ENCODE measurements at places on chromosomes 6 and 20.

DNA sequence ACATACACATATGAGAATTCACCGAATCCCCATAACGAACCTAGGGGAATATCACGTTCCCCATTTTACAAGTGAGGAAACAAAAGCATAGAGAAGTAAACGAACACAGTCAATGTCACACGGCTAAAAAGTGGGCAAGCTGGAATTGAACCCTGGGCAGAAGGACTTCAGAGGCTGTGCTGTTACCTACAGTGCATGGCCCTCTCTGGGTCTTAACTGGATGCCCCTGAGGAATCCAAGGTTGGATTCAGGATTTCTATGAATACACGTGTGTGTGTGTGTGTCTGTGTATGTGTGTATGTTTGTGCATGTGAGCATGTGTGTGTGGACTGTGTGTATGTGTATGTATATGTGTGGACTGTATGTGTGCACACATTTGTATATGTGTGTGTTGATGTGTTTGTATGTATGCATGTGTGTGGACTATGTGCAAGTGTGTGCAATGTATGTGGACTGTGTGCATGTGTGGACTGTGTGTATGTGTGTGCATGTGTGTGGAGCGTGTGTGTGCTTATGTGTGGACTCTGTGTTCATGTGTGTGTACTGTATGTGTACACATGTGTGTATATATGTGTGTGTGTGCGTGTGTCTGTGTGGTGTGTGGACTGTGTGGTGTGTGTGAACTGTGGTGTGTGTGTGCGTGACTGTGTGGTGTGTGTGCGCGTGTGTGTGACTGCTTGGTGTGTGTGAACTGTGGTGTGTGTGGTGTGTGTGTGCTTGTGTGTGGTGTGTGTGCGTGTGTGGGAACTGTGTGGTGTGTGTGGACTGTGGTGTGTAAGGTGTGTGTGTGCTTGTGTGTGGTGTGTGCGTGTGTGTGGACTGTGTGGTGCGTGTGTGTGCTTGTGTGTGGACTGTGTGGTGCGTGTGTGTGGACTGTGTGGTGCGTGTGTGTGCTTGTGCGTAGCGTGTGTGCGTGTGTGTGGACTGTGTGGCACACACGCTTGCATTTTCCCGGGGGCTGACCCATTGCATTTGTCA is 49.0 kb downstream of the HNF4A start:
- DNase-seq = no peak

- DNase-seq = peak; percentile 38
Measured at GRCh38 chr20:21702553-21703470, 2.7 kb upstream of the PAX1 start.

- no peak for DNase-seq
Measured at GRCh38 chr6:69311888-69312287, 484.9 kb downstream of the LMBRD1 start.

GRCh38 chr6:161649841-161650240 is 376.0 kb upstream of the AGPAT4 start:
- DNase-seq = no peak

DNA sequence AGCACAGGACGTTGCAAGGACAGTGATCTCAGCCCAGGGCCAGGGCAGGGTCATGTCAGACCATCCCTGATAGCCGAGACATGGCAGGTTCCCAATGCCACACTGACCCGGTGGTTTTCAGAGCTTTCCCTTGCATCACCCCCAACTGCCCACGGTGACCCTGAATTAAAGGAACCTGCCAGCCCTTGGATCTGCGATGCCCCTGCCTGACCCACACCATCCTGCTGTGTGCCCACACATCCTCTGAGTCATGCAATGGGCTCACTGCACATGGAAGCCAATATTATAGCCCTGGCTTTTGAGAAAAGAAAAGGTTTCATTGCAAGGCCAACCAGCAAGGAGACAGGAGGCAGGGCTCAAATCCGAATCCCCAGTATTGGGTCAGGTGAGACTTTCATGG is 132.6 kb upstream of the CST7 start:
- no peak for DNase-seq

DNA sequence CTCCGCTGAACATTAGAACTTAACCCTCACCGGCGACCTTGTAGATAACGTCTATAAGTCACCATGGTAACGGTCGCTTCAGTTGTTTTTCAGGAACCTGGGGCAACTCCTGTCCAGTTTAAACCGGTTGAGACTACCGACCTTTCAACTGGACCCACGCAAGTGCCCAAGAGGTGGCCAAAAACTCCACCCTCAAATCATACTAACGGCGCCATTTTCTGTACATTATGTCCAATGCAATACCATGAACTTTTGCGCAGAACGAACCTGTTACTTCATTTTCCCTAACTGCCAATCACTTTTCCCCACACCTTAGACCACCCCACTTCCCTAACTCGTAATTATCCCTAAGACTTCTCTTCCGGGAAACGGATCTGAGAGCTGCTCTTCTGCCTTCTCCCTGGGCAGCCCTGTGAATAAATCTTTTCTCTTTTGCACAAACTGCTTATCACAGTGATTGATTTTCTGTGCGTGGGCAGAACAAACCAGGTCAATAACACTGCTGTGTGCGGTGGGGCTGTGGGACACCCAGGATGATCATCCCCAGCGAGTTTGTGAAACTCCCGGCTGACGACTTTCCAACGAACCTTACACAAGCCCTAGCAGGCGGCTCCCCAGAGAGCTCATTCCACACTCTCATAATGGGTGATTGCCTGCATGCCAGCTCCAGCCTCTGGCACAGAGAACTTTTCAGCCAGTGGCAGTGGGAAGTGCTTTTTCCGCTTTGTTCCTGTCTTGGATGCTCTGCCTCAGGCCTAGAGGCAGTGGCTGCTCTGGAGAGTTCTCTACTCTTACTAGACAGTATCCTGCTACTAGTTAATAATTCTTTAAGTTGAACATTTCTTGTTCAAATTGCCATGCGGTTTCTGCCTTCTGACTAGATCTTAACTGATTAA is 28.6 kb downstream of the GPX5 start:
- peak; percentile 20 for DNase-seq

- DNase-seq = no peak
Measured at GRCh38 chr20:62818592-62819493, 2.0 kb downstream of the COL9A3 start.

- DNase-seq = no peak
Measured at GRCh38 chr6:160238761-160239751, 19.6 kb downstream of the SLC22A2 start.

- DNase-seq = no peak
Measured at GRCh38 chr6:4781426-4781825, 5.2 kb downstream of the CDYL start.

GRCh38 chr6:153959276-153959675 is 79.8 kb upstream of the OPRM1 start:
- DNase-seq = no peak

DNA sequence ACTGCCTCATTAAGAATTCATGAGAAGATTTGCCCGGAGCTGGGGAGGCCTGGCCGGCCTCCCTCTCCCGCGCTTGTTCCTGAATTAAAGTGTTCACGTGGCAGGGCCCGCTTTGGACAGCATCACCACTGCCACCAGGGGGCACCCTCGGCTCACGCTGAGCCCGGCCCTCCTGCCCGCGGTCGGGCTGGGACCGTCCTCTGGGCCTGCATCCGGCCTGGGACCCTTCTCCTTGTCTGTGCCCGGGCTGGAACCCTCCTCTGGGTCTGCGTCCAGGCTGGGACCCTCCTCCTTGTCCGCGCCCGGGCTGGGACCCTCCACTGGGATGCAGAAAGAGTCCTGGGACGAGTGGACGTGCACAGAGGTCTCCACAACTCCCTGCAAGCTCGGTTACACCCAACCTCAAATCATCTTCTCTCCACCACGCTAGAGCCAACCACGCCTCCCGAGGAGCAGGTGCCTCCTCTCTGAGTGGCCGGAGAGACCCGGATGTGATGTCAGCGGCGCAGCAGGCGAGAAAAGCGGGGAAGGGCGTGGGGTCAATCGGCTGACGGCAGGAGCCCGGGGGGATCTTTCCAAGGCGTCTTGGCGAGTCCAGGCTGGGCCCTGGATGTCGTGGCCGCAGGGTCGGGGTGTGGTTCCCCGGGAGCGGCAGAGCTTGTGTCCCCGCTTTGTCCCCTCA is 50.9 kb upstream of the DACT2 start:
- DNase-seq = no peak

DNA sequence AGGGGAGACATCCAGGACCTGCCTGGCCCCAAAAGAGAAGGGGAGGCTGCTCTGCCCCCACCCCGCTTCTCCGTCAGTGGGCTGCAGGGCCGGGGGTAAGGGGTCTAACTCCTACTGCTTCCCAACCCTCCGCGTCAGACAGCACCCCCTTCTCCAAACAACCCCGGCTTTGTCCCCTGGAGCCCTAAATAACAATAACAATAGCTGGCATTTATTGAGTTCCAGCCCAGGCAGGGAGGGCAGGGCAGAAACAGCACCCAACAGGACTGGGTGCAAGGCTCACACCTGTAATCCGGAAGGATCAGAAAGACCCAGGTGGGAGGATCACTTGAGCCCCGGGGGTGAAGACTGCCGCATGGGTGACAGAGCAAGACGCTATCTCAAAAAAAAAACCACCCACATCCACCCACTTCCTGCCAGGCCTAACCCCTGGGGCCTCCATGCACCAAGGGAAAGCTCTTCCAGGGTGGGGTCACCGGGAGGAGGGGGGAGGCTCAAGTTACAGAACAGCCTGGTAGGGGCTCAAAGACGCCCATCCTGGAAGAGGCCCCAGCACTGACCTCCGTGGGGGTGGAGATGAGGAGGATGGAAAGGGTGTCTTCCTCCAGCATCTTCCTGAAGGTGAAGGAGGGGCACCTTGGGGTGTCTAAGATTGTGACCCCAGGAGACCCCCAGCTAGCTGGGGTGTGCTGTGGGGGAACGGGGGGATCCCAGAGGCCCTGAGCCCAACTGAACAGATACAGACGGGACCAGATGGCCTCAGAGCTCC is 1.3 kb upstream of the FNDC11 start:
- DNase-seq = peak; percentile 67

- DNase-seq = no peak
Measured at GRCh38 chr6:99080191-99080590, 132.4 kb upstream of the FBXL4 start.

DNA sequence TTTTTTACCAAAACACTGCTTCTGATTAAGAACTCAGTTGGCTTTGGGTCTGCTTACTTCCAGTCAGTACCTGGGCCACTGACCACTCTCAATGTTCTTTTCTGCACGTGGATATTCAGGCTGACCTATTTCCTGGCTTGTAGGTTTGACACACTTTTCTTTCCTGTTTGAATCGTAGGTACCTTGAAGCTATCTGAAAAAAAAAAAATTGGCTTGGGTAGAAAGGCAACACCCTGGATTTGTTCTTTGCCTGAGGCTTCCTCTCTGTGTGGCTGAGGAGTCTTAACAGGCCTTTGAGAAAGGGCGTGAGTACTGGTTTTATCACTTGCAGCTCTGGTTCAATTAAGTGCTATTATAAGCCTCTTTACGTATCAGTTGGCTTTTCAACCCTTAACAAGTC is 60.6 kb upstream of the IL20RA start:
- DNase-seq = no peak

DNA sequence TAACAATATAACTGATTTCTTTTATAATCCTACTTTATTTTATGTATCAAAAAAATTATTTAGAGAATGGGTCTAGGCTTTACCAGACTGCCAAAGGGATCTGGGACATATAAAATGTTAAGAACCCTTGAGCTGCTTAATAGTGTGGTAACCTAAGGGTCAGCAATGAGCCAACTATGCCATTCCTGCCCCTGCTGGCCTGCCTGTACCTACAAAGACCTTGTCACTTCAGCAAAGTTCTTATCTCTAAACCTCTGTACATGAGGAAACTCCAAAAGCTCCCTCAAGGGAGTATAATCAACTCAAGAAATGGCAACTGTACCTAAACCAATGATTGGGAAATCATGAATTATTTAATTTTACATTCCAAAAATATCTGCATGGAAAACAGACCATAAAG is 266.9 kb downstream of the PKHD1 start:
- no peak for DNase-seq

- DNase-seq = no peak
Measured at GRCh38 chr6:94175465-94175864, 756.1 kb upstream of the EPHA7 start.

DNA sequence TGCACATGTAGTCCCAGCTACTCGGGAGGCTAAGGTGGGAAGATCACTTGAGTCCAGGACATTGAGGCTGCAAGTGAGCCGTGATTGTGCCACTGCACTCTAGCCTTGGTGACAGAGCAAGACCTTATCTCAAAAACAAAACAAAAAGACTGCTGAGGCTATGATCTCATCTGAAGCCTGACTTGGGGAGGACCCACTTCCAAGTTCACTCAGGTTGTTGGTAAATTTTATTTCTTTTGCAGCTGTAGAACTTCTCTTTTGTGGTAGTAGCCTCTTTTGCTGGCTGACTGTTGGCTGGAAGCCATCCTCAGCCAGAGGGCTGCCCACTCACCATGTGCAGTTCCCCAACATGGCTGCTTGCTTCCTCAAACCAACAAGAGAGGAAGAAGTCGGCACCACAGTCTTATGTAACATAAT is 36.8 kb upstream of the ME1 start:
- no peak for DNase-seq

DNA sequence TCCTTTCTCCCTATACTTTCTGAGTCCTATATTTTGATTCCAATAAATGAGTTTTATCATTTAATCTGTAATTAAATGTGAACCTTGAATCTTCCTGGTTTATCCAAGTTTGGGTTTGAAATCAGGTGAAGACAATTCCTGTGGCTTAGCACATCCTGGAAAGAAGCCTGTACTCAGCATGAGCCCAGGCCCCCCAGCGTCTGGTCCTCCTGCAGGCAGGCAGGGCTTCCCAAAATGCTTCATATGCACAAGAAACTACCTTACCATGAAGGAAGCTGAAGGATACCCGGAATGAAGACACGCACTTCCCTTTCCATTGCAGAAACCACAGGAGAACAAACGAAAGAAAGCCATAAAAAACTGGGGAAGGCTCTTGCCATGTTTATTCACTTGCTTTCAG is 157.4 kb upstream of the PDE10A start:
- DNase-seq = no peak

- DNase-seq = no peak
Measured at GRCh38 chr6:150176152-150176551, 33.3 kb downstream of the PPP1R14C start.

- peak; percentile 44 for DNase-seq
Measured at GRCh38 chr6:113591896-113592827, 265.0 kb upstream of the MARCKS start.

DNA sequence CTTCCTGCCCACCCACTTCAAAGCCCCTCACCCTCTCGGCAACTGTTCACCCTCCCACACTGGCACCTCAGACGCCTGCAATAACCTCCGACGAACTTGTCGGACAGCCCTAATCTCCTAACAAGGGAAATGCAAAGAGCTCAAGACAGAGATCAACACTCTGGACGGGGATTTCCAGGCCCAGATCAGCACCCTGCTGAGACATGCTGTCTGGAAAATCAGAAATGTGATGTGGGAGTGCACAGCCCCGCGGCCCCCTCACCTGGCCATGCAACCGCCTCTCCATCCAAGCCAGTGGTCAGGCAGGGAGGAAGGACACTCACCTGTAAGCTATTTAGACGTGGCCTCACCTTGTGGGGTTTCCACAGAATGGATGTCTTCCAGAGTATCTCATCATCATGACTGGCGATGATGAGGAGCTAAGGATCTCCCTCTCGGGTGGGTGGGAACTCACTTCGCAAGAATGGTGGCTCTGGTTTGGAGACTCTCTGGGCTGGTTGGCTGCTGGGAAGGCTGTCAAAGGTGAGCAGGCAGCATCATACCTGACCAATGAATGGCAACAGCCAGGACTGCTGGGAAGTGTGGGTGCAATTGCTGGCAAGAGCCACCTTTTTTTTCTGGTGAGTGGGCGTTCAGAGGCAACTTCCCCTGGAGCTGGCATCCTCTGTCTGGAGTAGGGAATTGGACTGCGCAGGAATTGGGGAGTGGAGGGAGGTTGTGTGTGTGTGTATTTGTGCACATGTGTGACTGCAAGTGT is 28.1 kb upstream of the ADTRP start:
- no peak for DNase-seq
